ENCODE measurements at places on chromosomes 6 and 20.

DNA sequence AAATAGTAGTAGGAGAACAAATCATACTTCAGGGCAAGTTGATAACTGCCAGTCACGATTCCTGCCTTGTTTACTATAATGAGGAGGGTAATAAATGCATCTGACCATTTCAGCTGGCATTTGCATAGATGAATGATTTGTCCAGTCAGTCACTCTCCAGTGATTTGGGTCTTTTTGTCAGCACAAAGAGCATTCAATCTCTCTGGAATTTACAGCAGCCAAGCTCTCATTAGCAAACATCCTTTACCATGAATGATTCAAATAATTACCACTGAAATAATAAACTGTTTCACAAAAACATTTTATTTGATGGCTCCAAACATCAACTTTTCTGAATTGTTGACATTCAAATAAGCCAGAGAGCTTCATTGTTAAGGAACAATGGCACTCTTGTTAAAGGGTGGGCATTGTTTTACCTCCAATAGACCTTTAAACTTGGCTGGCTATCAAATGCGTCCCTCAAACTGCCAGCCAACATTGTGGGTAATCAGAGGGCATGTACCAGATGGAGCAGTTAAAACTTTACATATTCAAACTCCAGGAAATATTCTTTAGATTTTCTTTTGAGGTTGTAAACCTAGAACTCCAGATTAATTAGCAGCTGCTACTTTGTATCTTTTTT is 30.0 kb upstream of the FBXL4 start:
- no peak for DNase-seq

DNA sequence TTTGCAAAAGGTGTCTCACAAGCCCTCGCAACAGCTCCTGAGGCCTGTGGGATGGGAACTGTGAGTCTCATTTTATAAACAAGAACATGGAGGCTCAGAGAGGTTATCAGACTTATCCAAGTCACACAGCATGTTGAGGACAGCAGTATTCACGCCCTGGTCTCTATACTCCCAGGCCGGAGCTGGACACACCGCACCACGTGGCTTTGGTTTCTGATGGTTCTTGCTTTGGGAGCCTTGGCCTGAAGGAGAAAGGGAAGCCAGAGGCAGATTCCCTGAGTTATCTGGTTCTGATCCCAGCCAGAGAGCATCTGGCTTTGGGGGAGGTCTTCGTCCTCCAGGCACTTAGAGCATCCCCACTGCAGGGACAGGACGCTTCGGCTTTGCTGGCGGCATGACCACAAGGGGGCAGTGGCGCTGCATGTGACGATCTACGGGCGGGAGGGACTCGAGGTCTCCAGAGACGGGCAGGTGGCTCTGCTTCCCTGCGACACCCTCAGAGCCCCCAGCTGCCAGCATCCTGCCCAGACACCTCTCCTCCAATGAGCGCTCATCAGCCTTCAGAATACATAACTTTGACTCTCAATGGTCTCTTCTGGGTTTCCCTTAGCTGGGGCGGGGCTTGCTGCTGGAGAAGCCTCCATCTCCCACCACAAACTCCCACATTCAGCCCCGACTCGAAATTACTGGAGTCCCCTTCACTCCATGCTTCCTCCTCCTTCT is 51.4 kb upstream of the SAYSD1 start:
- DNase-seq = peak; percentile 80

DNA sequence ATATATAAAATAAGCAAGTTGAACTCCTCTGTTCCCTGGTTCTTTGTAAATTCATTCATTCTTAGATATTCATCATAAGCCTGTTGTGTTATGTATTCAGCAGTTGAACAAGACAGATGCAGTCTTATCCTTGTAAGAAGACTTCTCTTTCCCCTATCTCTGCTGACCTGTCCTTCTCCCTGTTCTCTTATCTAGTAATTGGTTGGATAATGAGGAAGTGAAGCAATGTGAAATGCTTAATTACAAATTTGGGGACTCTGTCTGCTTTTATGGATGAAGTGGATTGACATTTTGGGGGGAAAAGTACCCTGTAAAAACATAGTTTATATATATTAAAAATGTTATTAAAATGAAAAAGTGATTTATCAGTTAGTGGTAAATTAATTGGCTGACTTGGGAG is 37.0 kb downstream of the CDKAL1 start:
- DNase-seq = no peak

GRCh38 chr6:87661016-87661415 is 41.0 kb downstream of the AKIRIN2 start:
- no peak for DNase-seq

GRCh38 chr6:45626087-45626891 is 248.6 kb upstream of the SUPT3H start:
- DNase-seq = no peak

DNA sequence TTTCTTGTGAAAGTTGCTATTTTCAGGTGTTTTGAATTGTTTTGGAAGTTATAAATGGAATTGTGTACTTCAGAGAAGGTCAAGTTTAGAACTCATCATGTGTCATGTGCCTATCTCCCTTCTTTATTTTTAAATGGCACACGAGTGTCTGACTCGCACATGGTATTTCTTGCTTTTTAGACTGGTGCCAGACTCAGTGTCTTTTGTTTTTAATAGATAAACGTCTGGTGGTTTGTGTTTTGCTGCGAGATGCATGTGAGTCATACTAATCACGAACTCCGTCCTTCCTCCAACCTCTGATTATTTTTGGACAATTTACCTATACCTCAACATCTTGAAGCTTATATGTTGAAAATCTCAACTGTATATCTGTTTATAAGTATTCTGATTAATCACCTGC is 292.1 kb downstream of the CDKAL1 start:
- no peak for DNase-seq

DNA sequence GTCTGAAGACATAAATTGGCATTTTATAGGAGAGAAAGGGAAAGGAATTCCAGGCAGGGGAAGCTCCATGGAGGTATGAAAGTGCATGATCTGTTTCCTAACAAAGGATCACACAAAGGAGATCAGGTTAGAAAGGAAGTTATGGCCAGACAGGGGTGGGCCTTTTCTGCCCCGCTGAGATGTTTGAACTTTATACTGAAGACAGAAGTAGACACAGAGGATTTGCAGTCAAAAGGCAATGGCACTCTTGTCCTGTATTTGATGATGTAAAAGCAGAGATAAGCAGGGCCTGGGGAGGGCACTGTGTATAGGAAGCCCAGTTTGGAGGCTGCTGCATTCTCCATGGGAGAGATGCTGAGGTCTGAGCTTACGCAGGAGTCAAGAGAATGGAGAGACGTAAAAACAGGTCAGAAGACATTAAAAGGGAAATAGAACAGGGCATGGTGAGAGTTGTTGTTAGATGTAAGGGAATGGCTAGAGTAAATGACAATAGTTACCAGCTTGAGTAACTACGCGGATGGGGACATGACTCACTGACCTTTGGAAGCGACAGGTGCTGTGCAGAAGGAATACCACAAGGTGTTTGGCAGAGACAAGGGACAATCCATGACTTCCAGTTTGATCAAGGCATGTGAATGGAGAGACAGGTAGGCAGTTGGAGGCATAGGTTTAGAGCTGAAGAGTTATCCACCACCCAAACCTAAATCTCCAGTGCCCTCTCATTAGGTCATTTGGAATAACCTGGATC is 190.6 kb upstream of the SASH1 start:
- DNase-seq = no peak

GRCh38 chr6:93369586-93370134 is 49.7 kb downstream of the EPHA7 start:
- DNase-seq = no peak

- DNase-seq = no peak
Observed at GRCh38 chr6:32637219-32637880, at the start of gene HLA-DQA1. Gene HLA-DQA1 (plus strand): TSS chr6:32637406. CDS start chr6:32637459, 53 bp downstream.

- no peak for DNase-seq
Observed at GRCh38 chr20:37992802-37993409, 40.4 kb downstream of the TTI1 start.

DNA sequence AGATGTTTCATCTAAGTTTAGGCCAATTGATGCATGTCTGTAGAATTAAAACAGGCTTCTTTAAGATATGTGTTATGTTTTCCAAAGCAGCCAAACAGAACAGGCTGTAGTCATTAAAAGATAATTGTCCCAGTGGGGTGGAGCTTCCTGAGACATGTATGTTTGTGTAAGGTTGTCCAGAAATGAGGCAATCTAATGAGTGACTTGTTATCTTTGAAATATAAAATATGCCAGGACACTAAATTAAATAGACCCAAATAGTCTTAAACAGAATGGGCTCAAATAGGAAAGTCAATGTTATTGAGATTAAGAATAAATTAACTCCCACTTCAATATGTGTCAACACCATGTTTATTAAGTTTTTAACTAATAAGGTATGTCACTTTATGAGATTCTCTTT is 204.7 kb upstream of the RNF217 start:
- no peak for DNase-seq

DNA sequence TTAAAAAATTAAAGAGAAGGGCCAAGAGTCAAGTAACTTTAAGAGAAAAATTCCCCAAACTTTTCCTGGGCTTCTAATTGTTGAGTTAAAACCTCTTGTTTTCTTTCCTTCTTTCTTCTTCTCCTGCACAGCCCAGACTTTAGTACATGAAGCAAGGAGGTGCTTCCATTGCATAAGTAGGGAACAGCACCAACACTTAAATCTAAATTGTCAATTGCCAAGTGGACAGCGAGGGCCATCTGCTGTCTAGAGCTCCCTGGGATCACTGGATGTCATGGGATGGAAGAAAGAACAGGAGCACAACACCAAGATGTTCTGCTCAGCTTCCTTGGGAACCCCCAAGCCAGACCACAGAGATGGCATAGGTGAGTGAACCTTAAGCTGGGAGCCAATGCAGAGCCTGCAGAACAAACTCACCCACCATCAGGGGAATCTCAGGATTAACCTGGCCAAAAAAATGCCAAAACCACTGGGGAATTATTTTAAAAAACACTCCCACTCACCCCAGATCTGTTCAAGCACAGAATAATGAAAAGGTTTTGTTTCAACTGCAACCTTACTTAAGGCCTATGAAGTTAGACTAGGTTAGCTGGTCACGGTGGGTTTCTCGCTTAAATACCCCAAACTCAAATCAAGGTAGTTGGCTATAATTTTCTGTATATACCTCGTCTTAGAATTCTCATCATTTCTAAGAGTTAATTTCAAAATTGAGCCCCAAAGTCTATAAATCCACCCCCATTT is 67.8 kb downstream of the TNFRSF21 start:
- DNase-seq = no peak

DNA sequence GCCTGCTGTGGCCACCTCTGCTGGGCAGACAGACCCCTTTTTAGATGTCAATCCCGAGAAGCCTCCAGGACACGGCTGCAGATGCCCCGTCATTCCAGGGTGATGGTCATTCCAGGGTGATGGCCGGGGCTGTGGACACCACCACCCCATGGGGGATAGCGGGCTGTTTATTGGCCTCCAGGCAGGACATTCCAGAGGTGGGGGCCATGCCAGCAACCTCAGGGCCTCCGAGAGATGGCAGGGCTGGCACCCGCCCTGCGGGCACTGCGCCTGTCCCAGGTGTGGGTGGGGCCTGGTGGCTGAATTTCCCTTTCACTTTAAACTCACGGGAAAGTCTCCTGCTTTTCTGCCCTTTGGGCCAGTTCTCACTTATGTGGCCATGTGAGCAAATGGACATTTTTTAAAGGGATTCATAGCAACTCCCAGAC is 14.5 kb downstream of the COL9A3 start:
- no peak for DNase-seq

- no peak for DNase-seq
Observed at GRCh38 chr20:45449528-45449927, 20.0 kb upstream of the WFDC2 start.

DNA sequence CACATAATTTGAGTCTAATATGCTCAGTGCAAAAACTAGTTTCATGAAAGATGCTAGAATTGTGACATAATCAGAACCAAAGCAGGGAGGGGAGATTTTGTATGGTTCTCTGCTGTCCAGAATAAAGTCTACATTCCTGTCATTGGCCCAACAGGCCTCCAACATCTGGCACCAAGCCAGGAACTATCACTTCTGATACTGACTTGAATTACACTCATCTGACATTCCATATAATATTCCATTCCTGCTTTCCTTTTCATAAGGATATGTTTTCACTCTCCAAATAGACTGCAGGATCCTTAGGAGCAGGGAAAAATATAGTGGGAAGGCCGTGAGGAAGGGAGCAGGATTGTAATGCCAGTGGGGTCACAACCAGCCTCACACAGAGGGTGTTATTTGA is 84.6 kb upstream of the BTN3A2 start:
- no peak for DNase-seq

GRCh38 chr6:20732896-20733295 is 198.6 kb downstream of the CDKAL1 start:
- no peak for DNase-seq

DNA sequence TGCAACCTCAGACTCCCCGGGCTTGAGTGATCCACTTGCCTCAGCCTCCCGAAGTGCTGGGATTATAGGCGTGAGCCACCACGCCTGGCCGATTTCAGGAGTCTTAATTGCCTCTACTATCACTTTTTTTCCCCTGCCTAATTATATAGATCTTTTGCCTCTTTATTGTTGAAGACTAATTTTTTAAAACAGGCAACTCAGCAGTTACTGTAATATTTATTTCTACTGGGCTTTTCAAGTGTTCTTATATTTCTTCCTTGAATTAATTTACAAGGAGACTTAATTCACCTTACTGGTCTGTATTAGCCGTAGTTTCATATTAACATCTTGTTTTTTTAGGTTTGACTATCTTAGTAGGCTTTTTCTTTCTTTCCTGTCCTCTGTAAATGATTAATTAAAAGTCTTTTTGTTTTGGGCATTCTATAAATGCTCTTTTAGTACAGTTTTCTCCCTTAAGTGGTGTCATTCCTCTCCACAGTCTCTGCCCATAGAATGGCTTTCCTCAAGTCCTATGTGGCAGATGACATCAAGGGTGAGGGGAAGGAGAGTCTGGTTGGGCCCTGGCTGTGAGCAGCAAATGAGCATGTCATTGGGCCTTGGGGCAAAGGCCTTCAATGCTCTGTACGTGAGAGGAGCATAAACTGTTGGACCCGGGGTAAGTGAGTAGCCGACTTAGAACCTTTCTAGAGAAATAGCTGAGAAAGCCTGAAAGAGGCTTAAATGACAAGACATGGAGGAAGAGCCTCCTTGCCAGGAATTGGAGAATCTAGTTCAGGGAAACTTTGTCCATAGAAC is 36.0 kb downstream of the ANKS1A start:
- no peak for DNase-seq

GRCh38 chr20:61701401-61701800 is 364.3 kb downstream of the TAF4 start:
- no peak for DNase-seq

DNA sequence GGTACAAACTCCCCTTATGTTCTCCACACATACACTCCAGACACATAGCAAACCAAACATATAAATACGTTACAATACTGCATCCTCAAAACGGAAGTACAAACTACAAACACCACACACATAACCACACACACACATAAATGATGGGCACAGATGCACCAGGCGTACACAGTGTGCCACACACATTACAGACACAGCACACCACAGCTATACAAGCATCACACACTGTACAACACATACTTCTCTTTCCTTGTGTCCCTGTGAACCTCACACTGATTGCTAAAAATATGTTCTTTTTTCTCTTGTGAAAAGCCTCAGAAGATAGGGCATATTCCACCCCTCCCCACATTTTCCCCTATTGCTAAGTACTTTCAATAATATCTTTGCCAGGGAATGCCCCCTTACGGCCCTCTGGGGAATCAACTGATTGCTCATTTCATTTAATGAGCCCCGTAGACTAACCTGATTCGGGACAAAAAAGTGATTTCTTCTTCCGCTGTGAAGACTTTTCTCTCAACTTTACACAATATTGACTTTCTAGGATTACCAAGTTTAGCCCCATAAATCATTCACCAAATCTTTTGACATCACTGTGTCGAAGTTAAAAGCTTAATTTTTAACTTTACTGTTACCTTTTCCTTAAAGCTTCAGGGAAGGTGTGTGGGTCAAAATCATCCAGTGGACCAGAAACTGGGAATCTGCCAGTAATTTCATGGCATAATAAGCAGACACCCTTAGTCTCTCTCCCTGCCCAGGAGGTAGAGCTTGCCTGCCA is at the start of gene SLC17A1:
Gene SLC17A1 (minus strand): TSS at position 521 of the 775 bp plus-strand sequence. CDS start 1,495 bp downstream, outside the sequence.
- DNase-seq = no peak
